CD4-positive, alpha-beta T cell treated with Interleukin-6 at 100 ng/mL for 8 hours (primary cell): ENCODE measurements at places on chromosomes 13 and 19.

DNA sequence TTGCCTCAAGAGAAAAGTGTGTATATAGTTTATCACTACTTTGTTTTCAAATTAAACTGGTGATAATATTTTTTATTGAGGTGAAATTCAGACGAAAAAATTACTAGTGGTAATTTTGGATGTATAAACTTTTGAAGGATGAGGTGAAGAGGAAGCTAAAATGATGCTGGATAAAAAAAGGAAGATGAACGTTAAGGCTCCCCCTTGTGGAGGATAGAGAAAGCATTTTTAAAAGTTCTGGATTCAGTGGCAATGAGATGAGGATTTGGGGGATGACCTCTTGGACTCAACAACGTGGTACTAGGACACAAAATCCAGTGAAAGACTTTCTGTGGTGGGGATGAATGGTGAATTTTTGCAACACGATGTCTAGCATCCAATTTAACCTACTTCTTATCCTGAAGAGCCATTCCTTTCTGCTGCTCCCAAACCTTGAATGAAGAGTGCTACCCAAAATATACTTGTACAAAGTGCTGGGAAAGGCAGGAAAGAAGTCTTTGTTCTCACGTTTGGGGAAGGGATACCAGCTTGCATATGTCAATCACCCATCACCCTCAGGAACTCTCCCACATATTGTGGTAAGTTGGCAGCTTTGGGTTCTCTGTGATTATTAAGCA is 7.3 kb upstream of the SIGLEC5 start:
- no peak for DNase-seq

DNA sequence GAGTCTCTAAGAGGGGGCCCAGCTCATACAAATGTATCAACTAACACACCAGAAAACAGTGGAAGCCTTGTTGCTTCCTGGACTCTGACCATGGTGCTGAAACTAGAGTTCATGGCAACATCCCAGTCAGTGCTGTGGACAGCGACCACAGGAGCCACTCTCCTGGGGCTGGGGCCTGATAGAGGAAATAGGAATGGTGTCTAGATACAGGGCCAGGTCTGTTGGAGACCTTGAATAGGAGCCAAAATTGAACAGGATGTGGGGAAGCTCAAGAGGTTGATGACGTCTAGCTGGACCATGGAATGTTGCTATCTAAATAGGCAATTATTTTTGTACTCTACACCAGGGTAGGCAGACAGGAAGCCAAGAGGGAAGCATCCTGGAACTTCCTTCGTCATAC is 21.7 kb downstream of the LILRB4 start:
- DNase-seq, result no peak

DNA sequence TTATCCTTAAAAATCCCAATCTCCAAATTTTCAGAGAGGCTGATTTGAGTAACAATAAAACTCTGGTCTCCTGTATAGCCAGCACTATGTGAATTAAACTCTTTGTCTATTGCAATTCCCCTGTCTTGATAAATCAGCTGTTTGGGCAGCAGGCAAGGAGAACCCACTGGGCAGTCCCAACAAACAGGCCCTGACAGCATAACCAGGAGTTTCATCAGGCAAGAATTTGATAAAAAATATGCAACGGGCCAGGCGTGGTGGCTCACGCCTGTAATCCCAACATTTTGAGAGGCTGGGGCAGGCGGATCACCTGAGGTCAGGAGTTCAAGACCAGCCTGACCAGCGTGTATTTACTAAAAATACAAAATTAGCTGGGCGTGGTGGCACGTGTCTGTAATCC is 42.1 kb downstream of the STK24 start:
- no peak for DNase-seq

- no peak for DNase-seq
Measured at GRCh38 chr19:11736696-11737095, 2.0 kb downstream of the ZNF823 start.

DNA sequence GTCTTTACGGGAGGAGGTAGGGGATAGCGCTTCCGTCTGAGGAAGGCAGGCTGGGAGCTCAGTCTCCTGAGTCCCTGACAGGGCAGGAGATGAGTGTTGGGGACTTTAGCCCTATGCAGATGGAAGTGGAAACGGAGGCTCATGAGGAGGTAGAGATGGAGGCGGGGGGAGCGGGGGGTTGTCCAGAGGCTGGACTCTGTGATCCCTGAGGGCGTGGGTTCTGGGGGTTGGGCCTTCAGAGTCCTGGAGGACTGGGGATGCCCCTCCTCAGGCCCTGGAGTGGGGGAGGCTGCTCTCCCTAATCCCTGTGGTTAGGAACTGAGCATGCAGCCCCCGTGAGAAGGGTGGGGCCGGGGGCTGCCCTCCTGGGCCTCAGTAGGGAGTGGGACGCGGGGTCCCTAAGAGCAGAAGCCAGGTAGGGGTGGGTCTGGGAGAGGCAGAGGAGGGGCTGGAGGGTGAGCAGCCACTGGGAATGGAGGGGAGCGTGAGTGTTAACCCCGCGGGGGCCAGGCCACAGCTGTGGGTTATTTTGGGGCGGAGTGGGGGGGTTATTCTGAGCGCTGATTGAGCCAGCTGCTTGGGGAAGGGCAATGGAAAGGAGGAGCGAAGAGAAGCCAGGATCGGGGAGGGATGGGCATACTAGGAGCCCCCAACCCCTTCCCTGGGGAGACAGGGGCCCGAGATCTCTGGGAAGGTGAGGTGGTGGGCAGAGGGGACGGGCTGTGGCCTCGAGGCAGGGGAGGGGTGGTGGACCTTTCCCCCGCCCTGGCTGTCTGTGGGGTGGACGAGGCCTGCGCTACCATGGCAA is 2.8 kb downstream of the GRIN2D start:
- DNase-seq, result no peak

DNA sequence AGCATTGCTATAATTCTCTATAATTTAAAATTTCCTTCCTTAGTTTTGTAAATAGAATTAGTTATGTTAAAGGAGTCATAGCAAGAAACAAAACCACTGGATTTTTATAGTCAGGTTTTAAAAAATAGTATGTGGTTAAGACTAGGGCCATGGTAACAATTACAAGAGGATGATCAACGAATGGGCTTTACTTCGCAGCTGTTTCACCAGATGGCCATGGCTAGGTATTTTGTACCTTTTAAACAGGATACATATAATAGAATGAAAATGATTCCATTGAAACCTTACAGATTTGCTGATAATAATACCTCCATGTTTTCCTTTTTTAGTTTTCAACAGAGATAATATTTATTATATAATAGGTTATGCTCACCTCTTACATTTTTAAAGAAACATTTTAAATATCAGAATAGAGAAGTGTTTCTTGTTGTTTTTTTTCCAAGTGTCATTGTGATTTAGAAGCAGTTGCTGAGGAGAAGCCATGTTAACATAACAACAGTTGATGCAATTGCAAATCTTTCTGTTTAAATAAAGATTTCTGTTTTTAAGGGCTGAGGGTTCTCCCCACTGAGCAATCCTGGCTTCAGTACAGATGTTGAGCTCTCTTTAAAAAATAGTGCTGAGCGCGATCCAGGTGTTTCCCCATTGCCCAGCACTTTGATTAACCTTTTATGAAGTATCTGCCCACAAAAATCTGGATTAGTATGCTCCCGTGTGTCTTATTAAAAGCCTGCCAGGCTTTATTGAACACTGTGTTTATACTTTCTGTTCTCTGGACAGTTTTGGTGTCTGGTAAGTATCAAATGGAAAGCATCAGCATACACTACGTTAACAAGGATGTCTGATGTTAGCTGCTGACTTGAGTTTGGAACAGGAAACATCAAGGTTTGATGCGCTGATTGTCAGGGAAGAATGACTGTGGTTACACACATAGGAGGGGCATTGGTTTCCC is 205.3 kb downstream of the HS6ST3 start:
- no peak for DNase-seq

GRCh38 chr13:30569901-30570576 is 47.7 kb upstream of the USPL1 start:
- no peak for DNase-seq

DNA sequence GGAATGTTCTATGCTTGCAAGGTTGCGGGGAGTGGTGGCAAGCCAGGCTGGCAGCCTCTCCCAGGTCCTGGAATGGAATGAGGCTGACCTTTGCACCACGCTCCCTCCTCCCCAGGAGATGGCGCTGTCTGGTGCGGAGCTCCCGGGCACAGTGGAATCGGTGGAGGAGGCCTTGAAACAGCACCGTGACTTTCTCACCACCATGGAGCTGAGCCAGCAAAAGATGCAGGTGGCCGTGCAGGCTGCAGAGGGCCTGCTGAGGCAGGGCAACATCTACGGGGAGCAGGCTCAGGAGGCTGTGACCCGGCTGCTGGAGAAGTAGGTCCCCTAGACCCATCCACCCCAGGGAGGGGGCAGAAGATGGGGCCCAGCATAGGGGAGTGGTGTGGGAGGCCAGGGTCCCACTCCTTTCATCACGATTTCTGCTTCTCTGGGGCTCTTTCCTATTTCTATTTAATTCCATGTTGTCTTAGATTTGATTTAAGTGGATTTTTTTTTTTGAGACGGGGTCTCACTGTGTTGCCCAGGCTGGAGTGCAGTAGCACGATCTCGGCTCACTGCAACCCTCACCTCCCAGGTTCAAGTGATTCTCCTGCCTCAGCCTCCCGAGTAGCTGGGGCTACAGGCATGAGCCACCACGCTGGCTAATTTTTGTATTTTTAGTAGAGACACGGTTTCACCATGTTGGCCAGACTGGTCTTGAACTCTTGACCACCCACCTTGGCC is 53.2 kb upstream of the SHKBP1 start:
- peak; percentile 17 for DNase-seq

DNA sequence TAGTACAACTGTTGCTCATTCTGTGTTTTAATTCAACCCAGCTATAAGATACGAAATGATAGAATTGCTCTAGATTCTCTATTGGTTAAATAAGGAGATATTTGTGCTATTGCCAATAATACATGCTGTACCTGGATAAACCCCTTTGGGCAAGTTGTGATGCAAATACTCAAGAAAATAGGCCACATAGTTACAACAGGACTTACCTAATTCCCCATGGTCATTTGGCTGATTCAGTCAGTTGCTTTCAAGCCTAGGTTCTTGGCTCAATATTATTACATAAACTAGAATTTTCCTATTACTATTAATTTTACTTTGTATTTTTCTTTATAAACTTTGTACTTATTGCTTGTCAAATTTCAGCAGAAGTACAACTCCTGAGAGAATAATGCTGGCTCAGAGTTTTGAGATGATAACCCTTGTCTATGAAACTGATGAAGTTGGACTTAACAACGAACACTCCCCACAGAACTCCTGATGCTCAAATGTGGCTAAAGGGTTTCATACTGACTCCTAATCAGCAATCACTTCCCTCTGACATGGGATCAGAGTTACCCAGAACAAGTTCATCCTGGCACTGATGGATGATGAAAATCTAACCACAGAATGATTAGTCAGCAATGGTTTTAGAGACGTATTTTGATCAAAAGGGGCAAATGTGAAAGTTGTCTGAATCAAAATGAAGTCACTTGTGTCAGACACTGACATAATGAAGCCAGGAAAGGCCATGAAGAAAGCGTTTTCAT is 221.1 kb downstream of the ITGBL1 start:
- DNase-seq, result no peak

- no peak for DNase-seq
Measured at GRCh38 chr19:44527554-44527953, 1.9 kb downstream of the CEACAM20 start.

DNA sequence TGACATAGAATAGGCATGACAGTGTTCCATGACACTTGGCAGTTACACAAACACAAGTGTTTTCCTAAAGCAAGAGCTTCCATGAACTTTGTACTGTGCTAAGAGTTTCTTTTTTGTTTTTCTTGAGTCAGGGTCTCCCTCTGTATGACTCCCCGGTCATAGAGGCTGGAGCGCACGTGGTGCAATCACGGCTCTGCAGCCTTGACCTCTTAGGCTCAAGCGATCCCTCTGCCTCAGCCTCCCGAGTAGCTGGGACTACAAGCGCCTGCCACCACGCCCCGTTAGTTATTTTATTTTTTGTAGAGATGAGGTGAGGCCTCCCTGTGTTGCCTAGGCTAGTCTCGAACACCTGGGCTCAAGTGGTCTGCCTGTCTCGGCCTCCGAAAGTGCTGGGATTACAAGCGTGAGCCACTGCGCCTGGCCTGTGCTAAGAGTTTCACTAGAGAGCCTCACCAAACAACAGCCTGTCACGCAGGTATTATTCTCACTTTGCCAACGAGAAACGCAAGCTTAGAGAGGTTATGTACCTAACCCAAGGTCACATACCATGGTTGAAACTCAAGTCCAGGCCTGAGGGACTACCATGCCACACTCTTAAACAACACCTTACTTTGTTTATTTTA is 355.9 kb downstream of the KLF12 start:
- no peak for DNase-seq

- DNase-seq, result no peak
Measured at GRCh38 chr13:110128546-110128945, 178.4 kb downstream of the COL4A1 start.

DNA sequence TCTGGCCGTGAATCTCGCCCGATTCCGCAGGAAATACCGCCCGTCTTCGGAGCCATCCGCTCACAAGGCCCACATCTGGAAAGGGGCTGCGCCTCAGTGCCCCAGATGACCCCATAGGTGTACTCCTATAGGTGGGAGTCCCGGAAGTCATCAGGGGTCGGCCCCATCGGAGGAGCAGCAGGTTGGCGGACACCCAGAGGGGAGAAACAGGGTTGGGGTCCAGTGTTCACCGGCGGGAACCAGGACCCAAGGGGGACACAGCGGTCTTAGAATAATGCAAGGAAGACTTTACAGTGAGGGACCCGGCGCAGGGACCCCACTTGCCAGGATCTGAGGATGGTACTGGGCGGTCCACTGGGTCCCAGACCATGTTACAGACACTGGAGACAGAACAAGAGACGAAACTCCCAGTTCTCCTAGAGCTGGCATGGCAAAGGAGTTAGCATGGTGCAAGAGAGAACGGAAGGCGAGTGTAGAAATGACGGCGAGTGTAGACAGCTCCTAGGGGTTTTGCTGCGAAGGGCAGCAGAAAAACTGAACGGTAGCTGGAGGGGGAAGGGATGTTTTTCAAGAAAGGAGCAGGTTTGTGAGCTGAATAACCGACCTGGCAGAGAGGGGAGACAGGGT is 4.2 kb upstream of the RGL3 start:
- DNase-seq, result no peak

DNA sequence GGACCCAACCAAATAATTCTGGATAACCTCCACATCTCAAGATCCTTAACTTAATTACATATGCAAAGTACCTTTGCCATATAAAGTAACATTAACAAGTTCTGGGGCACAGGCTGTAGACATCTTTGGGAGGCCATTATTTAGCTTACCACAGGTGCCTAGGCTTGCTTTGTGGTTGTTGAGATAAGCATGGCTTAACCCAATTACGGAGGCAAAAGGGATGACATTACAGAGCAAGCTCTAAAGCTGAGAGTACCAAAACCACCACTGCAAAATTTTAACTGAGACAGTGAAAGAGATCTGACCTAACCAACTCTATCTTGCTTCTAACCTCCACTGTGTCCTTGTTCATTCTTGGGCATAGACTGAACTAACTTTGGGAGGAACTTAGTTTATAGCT is 502.9 kb upstream of the ATXN8OS start:
- DNase-seq, result no peak

DNA sequence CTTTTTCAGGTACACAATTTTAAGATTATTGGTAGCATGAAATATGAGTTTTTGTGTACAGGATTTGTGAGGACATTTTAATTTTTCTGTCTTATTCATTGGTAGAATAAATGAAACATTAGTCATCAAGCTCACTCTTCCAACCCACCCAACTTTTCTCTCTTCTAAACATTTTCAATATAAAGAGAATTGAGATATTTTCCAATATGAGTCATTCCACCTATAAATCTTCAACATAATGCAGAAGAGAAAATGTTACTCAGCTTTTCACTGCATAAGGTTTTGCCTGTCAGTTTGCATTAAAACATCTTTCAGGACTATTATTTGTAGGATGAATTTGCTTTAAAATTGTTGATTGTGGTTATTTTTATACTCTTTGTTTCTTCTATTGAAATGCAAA is 330.7 kb downstream of the PCDH20 start:
- no peak for DNase-seq

- no peak for DNase-seq
Measured at GRCh38 chr19:54142166-54142780, 4.7 kb downstream of the CNOT3 start.
